ENCODE measurements at places on chromosomes 7 and 10. TPM values are rescaled to one million over a fixed set of nuclear protein-coding genes. Genes with fewer than 3 reads are reported as not detected.

Gene CALML5
- total RNA-seq: 2.4 TPM

- DNase-seq: no peak
Measured at GRCh38 chr10:121661451-121661851, 63.2 kb upstream of the FGFR2 start.

DNA sequence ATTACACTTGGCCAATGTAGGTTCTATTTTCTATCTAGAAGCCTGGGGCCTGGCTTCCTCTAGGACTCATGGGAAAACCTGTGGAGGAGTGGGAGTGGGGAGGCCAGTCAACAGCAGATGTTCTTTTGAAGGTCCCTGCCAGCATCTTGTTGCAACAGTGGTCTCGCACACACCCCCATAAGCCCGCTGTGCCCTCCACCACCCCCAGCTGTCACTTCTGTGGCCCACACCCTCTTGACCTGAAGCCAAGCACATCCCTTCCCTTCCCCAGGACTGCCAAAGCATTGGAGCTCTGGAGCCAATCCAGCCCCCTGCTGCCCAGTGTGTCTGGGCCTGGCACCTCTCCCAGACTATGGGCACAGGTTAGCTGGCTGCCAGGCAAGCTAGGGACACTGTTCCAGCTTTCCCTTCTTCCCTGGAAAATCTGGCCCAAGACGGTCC is 1.9 kb upstream of the STX1A start:
- DNase-seq: no peak

- peak; percentile 21 for DNase-seq
Measured at GRCh38 chr7:5424749-5425506, 1.3 kb upstream of the TNRC18 start.

- DNase-seq: no peak
Measured at GRCh38 chr7:46396481-46396880, 475.4 kb upstream of the IGFBP3 start.

Gene OR2F1
- total RNA-seq: not detected

DNA sequence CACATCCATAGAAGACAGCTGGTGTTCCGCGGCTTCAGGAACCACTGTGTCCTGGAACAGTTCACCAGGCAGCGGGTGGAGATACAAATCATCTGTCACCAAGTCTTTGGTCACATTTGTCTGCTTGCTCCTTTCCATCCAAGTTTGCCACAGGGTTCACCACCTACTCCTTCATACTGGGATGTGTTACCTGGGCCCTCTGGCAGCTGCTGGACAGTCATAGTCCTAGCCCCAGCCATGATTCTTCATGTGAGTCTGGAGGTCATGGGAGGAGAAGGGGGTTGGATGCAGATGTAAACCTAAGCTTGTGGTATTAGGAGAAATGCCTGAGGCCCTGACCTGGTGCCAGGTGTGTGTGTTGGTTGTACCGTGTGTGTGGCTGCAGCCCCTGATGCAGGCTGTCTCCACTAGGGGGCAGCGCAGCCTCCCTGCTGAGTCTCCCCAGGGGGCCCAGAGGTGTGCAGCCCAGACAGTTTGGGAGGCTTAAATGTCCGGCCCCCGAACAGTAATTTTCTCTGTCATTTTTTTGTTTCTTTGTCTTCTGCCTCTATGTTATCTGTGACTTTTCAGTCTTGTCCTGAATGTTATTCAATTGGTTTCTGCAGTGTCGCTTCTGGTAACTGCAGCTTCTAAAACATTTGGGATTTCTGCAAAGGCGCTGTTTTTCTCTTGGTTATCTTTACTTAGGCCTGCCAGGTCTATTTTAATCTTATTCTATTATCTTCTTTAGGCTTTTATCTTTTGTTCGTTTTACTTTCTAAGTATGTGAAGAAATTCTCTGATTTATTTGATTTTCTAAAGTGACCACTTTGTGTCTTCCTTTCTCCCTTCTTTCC is 14.8 kb downstream of the NPS start:
- no peak for DNase-seq

Gene SPDYE11
- not detected for total RNA-seq

All from foreskin keratinocyte (primary cell).